ENCODE measurements at places on chromosomes 12 and 14.

DNA sequence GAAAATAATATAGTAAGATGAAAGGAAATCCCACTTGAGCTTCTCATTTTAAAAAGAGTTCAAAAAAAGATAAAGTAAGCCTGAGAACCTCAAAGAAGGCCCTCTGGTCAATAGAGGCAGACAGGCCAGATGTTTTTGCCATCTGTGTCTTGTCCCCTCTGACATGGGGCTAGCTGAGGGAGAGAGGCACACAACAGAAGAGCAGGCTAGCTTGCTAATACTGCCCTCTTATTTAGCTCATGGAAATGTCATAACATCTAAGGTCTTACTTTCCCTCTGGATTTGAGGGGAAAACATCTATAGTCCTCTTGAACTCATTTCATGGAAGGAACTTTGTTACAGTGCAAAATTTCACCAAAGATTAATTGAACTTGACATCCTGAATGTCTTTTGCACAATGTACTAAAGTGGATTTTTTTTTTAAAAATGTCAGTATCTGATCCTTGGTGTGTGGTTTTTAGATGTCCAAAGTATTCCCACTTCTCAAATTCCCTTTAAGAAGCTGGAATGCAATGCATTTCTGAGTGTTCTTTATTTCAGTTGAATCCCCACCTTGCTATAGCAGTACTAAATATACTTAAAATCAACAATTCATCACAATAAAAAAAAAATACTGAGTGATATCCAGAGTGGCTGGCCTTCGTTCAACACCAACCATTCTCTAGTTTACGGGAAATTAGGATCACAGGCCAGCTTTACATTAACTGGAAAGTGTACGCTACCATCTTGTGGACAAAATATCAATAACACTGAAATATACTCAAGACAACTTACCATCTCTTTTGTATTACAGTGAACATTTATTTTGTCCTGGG lies 176.7 kb downstream of the PAH start:
- no peak for DNase-seq

- DNase-seq: no peak
These were observed 17.4 kb upstream of the LEMD3 start for GRCh38 chr12:65152012-65152411.

DNA sequence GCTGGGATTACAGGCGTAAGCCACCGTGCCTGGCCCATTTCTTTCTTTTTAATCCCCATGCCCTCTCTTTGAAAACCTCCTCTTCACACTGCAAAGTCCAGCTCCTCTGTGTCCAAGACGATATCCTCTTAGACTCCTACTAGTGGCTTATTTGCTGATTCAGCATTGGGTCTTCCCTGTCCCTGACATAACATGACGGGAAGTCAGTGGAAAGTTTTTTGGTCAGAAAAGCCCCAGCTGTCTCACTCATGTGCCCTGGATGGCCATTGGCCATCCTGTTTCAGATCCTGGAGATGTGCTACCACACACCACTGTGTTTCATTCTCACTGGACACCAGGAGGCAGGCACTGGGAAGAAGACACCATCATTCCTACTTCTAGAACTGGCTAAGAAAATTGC lies 102.6 kb upstream of the MED13L start:
- no peak for DNase-seq

DNA sequence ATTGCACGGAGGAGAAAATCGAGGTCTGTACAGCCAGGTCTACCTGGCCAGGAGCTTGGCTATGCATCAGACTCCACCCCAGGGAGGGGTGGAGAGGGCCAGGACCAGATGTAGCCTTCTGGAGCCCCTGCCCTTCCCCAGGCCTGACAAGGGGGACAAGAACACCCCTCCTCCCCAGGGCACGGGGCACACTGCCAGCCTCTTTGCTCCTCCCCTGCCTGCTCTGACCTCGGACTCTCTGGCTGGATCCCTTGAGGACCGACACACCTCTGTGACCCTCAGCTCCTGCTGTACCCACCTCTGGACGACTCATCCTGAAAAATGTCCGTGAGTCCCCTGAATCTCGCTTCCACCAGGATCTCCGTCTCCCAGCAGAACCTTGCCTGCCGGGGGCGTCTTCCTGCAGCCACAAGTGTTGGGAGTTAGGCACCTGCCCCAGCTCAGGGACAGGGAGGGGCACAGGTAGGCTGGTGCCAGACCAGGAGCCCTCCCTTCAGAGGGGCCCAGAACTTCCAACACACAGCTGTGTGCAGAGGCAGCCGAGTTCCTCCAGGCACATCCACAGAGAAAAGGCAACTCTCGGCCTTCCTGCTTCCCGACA lies 21.8 kb downstream of the AHNAK2 start:
- DNase-seq: no peak

GRCh38 chr14:71382315-71382714 lies 475.1 kb downstream of the PCNX1 start:
- DNase-seq: no peak

All from T1000 (cell line).